Esophagus squamous epithelium (tissue), 5 donors: ENCODE measurements at places on chromosomes 2 and 18.
A peak's percentile ranks its signal among the peaks of the same experiment; 100 is the strongest.

GRCh38 chr2:150188800-150189199, 298.7 kb downstream of the RND3 start:
- H3K27ac ChIP-seq: no peak overlapping the region
- no peak overlapping the region for H3K4me3 ChIP-seq
- H3K27me3 ChIP-seq: no peaks in the 10 kb centered on the region
- no peaks in the 10 kb centered on the region for H3K36me3 ChIP-seq

DNA sequence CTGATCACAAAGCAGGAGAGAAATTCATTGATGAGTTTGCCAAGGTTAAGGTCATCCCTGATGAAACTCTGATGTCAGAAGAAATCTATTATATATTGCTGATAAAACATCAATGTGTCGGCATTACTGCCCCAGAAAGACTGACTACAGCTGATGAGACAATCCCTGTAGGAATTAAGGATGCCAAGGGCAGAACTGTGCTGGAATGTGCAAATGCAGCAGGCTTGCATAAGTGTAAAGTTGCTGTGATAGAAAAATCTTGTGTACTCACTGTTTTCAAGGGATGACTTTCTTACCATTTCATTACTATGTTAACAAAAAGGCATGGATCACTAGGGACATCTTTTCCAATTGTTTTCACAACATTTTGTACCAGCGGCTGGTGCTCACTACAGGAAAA, 19.7 kb upstream of the MARCO start:
- no peaks in the 10 kb centered on the region for H3K36me3 ChIP-seq
- peaks cover 3% of the 10 kb centered on the region for H3K27me3 ChIP-seq
- H3K27ac ChIP-seq: no peak overlapping the region

DNA sequence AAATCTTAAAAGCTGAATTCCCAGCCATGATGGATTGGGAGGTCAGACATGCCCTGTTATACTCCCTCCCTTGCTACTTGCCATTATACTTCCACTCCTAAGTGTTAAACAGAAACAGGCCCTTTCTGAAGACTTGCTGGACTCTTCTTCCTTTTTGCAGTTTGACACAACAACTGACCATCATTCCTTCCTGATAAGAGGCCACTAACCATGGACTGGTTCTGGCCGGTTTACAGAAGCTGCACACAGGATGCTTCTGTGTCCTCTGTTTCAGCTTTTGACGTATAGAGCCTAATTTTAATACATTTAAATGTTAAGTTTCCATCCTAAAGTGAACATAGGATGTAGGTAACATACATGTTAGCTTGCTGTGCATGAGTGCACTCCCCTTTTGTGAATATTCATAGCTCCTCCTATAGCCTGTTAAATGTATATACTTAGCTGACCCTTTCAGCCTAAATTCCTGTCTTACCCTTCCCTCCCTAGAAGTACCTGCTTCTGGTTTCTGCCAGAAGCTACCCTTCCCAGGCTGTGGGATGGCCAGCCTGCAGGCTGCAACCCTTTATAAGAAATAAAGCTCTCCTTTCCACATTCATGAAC, 13.2 kb downstream of the FBXO48 start:
- H3K27me3 ChIP-seq: no peaks in the 10 kb centered on the region
- H3K4me1 ChIP-seq: no peaks in the 10 kb centered on the region
- H3K4me3 ChIP-seq: no peak overlapping the region
- DNase-seq: no peak

GRCh38 chr2:46643493-46643892, 164.1 kb downstream of the TMEM247 start:
- H3K27me3 ChIP-seq: no peaks in the 10 kb centered on the region
- H3K4me1 ChIP-seq: peaks cover 31% of the 10 kb centered on the region
- H3K4me3 ChIP-seq: no peak overlapping the region
- H3K27ac ChIP-seq: no peak overlapping the region
- DNase-seq: no peak

GRCh38 chr2:8487461-8487932, 194.4 kb upstream of the ID2 start:
- peaks cover 40% of the 10 kb centered on the region for H3K4me1 ChIP-seq
- H3K27me3 ChIP-seq: no peaks in the 10 kb centered on the region
- H3K36me3 ChIP-seq: no peaks in the 10 kb centered on the region

- H3K4me3 ChIP-seq: no peak overlapping the region
- no peaks in the 10 kb centered on the region for H3K4me1 ChIP-seq
- H3K36me3 ChIP-seq: no peaks in the 10 kb centered on the region
- no peak overlapping the region for H3K27ac ChIP-seq
- no peaks in the 10 kb centered on the region for H3K27me3 ChIP-seq
- DNase-seq: no peak
These were observed 43.2 kb upstream of the NOSTRIN start for GRCh38 chr2:168758970-168759820.

- no peak overlapping the region for H3K4me3 ChIP-seq
- no peak for DNase-seq
- H3K4me1 ChIP-seq: no peaks in the 10 kb centered on the region
- H3K27me3 ChIP-seq: no peaks in the 10 kb centered on the region
- H3K36me3 ChIP-seq: no peaks in the 10 kb centered on the region
- H3K27ac ChIP-seq: no peak overlapping the region
These were observed 18.1 kb downstream of the LCLAT1 start for GRCh38 chr2:30465171-30465545.

DNA sequence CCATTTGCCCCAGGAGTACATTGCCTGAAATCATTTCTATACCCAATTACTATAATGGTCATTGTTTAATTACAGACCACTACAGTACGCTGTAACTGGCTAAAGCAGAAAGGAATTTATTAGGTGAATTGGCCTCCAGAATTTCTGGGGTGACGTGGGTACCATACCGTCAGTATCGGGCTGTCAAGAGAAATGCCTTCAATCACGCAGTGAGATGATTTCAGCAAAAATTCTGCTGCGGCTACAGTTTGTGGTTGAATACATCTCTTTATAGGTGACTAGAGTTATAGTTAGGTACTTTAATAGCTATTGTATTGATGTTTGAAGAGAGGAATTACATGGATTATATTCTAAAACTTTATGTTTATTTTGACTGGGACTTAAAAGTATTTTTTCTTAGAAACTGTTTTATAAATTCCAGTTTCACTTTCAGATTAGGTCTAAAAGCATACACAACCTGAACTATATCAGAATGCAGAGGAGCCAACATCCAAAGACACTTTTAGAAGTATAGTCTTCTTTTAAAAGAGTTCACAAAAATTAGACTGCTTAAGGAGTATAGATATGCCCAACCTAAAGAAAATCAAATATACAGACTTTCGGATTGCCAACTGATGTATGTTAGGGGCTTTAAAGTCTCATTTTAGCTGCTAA, 128.4 kb downstream of the TTC27 start:
- H3K27ac ChIP-seq: no peak overlapping the region
- no peaks in the 10 kb centered on the region for H3K27me3 ChIP-seq
- no peak for DNase-seq

DNA sequence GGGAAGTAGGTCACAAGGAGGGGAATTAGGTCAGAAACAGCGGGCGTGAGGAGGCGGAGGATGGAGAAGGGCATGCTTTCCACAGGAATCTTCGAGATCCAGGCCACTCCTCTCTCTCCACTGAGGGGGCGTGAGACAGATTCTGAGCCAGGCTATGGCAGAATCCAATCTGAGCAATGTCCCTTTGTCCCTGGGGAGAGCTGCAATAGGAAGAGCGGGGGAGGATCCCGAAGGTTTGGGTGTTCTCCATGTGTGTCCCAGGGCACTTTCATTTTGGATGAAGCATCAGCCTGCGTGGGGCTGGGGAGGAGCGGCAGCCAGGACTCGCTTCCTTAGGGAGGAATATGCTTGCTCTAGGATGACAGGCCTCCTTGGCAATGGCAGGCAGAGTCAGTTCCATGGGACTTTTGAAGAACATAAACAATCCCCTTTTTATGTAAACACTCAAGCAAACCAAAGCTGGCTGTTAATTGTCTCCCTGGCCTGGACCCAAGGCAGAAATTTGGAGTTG, 84.0 kb downstream of the LIPG start:
- peak overlapping the region; percentile 58 for H3K27ac ChIP-seq
- DNase-seq: no peak
- peaks cover 20% of the 10 kb centered on the region for H3K4me1 ChIP-seq
- H3K27me3 ChIP-seq: no peaks in the 10 kb centered on the region

DNA sequence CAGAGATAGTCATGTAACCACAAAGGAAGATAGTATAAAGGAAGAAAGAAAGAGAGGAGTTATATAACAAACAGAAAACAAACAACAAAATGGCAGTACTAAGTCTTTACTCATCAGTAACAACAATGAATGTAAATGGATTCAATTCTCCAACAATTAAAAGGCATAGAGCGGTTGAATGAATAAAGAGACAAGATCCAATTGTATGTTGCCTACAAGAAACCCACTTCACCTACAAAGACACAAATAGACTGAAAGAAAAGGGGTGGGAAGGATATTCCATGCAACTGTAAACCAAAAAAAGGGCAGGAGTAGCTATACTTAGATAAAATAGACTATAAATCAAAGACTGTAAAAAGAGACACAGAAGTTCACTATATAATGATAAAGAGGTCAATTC, 157.3 kb upstream of the CREB1 start:
- H3K36me3 ChIP-seq: no peaks in the 10 kb centered on the region
- no peaks in the 10 kb centered on the region for H3K27me3 ChIP-seq
- DNase-seq: no peak
- no peak overlapping the region for H3K4me3 ChIP-seq

- H3K27ac ChIP-seq: no peak overlapping the region
- DNase-seq: no peak
- H3K4me3 ChIP-seq: no peak overlapping the region
- H3K36me3 ChIP-seq: no peaks in the 10 kb centered on the region
- no peaks in the 10 kb centered on the region for H3K27me3 ChIP-seq
These were observed 529.8 kb upstream of the VRK2 start for GRCh38 chr2:57516698-57517340.

GRCh38 chr18:41461114-41461513, 493.9 kb upstream of the PIK3C3 start:
- DNase-seq: no peak
- no peaks in the 10 kb centered on the region for H3K27me3 ChIP-seq
- no peaks in the 10 kb centered on the region for H3K4me1 ChIP-seq

DNA sequence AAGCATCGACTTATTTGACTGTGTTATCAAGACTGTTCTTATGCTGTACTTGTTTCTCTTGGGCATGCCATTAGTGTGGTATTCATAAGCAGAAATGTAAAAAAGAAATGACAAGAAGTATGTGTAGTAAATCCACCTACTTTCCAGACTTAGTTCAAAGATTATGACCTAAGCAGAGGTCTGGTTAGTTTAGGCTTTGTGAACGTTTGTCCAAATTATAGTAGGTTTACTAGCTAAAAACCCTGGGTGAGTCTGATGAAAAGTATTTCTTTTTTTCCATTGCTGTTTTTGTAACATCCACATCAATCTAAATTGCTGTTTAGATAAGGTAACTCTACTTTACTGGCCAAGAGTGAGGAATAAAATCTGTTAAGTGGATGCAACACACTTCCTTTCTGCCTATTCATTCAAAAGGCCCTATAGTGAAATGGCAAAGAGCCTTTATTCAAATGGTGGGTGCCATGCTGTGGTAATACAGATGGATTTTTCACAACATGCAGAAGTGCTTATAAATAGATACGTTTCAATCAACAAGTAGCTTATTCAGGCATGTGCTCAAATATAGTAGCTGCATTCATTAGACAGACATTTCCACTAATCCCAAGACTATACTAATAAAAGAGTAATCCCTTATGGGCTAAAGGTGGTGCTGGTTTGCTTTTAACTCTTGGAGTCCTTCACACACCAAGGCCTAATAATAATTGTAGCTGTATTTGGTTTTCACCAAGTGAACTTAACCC, 122.5 kb upstream of the LTBP1 start:
- peaks cover 11% of the 10 kb centered on the region for H3K4me1 ChIP-seq
- H3K4me3 ChIP-seq: no peak overlapping the region
- no peak overlapping the region for H3K27ac ChIP-seq
- H3K27me3 ChIP-seq: no peaks in the 10 kb centered on the region
- DNase-seq: no peak
- H3K36me3 ChIP-seq: no peaks in the 10 kb centered on the region

- no peak overlapping the region for H3K27ac ChIP-seq
- H3K27me3 ChIP-seq: peaks cover 19% of the 10 kb centered on the region
- no peak overlapping the region for H3K4me3 ChIP-seq
- no peak for DNase-seq
- H3K36me3 ChIP-seq: no peaks in the 10 kb centered on the region
- H3K4me1 ChIP-seq: peaks cover 7% of the 10 kb centered on the region
These were observed 4.8 kb upstream of the CELF4 start for GRCh38 chr18:37570336-37570930.

DNA sequence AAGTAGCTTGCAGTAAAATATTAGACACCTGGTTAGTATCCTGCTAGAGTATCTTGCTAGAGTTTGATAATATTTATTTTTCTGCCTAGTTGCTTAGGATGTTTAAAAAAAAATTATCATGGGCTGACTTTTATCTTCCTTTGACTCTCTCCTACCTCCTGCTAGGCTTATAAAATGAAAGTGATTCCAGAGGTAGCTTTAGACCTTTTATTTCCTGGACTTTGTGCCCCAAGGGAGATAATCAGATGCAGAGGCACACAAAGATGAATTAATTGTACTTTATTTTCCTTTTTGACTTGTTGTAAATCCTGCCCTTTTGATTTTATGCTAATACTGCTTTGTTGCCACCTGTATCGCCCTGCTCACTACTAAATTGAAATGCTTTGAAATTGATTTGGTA, 130.7 kb downstream of the WDSUB1 start:
- no peak for DNase-seq
- H3K36me3 ChIP-seq: peaks cover 12% of the 10 kb centered on the region
- H3K27me3 ChIP-seq: no peaks in the 10 kb centered on the region

DNA sequence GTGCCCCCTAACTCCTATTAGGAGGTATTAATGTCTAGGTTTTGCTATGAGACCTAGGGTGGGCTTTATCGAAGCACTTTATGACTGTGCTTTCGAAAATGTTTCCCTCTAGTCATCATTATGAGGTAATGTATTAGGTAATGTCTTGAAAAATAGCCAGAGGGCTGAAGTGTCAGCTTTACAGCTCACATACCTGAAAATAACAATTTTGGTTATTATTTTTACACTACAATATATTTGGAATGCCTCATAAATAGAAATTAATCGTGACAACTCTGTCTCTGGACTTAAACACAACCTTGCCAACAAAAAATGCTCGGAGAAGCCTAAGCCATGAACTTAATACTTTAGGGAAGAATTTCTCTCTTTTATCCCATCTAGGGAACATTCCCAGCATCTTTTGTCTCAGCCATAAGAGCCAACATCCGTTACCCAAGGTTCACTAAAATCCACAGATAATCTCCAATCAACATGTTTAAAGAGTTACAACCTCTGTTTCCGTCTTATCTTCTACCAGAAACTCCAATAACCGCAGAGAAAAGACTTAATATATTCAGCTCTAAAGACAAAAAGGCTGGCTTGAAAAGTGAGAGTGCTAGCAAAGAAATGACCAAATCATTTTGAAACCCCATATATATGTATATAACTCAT, 130.9 kb upstream of the RND3 start:
- H3K4me1 ChIP-seq: no peaks in the 10 kb centered on the region
- no peaks in the 10 kb centered on the region for H3K36me3 ChIP-seq
- H3K27ac ChIP-seq: no peak overlapping the region

GRCh38 chr18:77366720-77367641, 117.3 kb downstream of the GALR1 start:
- DNase-seq: no peak
- H3K36me3 ChIP-seq: no peaks in the 10 kb centered on the region
- H3K4me3 ChIP-seq: peak overlapping the region; percentile 47
- H3K27ac ChIP-seq: no peak overlapping the region

GRCh38 chr2:239015901-239016675, 168.2 kb downstream of the TWIST2 start:
- H3K27me3 ChIP-seq: no peaks in the 10 kb centered on the region
- no peaks in the 10 kb centered on the region for H3K36me3 ChIP-seq
- H3K4me3 ChIP-seq: no peak overlapping the region
- H3K4me1 ChIP-seq: no peaks in the 10 kb centered on the region
- DNase-seq: no peak
